ENCODE measurements at places on chromosomes 7 and 10.

- no peak for DNase-seq
Observed at GRCh38 chr7:25858525-25859411, 293.2 kb upstream of the NFE2L3 start.

DNA sequence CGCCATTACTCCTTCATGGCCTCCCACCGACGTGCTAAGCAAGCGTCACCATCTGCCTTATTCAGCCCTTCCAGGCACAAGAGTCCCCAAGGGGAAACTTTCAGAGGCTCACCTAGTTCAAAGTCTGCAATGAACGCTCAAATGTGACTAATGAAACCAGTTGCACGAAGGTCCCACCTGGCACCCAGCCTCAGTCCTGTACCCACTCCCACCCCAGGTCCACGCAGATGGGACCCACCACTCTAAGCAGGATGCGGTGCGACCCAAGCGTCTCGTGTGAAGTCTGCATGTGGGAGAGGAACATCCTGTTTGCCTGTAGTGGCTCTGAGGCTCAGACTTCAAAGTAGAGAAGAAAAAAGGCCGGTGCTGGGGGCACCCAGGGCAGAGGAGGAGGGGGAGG, 40.3 kb downstream of the RGS10 start:
- peak; percentile 83 for DNase-seq

- DNase-seq, result no peak
Observed at GRCh38 chr7:156456503-156457115, 184.0 kb upstream of the RNF32 start.

- no peak for DNase-seq
Observed at GRCh38 chr7:30598121-30598876, 3.6 kb downstream of the GARS1 start.

- no peak for DNase-seq
Observed at GRCh38 chr10:71294091-71294561, 24.9 kb upstream of the SLC29A3 start.

DNA sequence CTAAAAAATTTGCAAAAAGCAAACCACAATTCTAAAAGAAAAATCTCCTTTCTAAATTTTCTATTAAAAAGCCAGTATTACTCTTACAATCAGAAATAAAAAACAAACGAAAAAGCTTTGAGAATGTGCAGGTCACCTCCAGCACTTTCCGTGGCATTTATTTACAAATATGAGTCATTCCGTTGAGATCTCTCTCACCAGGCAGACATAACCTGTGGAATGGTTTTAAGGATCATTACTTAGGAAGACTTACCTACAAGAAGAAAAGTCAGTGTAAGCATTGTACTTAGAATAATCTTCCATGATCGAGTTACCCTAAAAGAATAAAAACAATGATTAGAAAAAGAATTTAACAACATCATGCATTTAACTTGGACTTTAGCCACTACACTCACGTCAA, 3.3 kb downstream of the SUN3 start:
- no peak for DNase-seq

Measured in stimulated activated CD4-positive, alpha-beta T cell treated with anti-CD3 and anti-CD28 coated beads, Interleukin-15, amount 100 ng/mL, for 24 hours (primary cell).